Cardiac fibroblast (primary cell): ENCODE measurements at places on chromosomes 2 and 18.

- DNase-seq: no peak
Measured at GRCh38 chr18:35547008-35547605, 34.4 kb upstream of the GALNT1 start.

DNA sequence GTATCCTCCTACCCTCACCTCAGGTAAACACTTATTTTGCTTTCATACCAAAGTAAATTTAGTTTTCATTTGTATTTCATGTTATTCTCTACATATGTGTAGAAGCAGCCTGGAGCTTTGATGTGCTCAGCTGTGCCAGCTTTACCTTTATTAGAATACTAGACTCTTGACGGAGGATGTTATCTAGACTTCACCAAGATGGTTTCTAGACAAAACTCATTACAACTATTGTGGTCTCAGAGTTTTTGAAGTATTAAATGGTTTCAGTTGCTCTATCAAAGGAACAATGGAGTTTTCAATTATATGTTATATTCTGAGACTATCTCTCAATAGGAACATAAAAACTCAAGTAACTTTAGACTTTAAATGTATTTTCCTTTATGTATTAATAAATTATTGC, 5.0 kb upstream of the IL18RAP start:
- no peak for DNase-seq

DNA sequence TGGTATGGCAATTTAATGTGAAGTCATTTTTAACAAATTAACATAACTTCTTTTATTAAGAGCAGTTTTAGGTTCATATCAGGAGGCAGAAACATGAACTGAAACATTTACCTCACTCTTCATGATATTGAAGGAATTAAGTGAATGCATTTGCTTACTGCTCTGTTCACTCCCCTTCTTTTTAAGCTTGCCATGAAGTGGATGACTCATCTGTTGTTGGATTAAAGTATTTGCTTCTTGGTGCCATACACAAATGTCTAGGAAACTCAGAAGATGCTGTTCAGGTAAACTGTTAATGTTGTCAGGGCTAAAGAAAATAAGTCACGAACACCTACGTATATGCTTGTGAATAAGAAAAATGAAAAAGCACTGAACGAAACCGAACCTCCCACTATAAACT, 10.2 kb upstream of the CABYR start:
- DNase-seq: peak; percentile 6

GRCh38 chr2:160224060-160224459, 24.0 kb upstream of the ITGB6 start:
- DNase-seq: peak; percentile 98

- peak; percentile 40 for DNase-seq
Measured at GRCh38 chr2:197926673-197927072, 122.3 kb downstream of the PLCL1 start.

GRCh38 chr18:71808616-71809015, 735.5 kb downstream of the CBLN2 start:
- DNase-seq: no peak

GRCh38 chr18:56565046-56565445, 73.3 kb downstream of the TXNL1 start:
- no peak for DNase-seq

DNA sequence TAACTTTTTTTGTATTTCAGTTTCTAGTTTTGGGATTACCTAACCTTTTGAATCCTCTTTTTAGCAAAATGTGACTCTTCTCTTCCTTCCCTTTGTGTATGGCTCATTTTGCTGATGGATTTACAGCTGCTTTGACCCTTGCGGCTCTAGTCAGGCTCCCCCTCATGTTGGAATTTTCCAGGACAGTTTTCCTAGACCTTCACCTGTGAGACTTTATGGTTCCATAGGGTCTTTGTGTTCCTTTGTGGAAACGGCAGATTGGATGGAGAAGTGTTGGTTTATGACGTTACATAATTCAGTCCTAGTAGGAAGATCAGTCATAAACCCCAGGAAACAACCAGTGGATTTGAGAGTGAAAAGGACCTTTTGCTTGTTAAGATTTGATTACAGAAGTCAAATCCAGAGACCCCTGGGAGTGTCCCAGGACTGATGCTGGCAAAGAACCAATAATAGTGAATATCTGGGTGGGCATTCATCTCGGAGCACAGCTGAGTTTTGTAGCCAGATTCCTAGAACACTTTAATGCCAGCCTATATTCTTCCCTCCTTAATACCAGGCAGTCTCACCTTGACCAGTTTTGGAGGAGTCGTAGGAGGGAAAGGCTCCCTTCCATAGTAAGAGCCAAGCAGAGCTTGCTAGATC, 42.7 kb downstream of the SOCS6 start:
- no peak for DNase-seq

GRCh38 chr2:113157897-113158753, 15.6 kb upstream of the PSD4 start:
- peak; percentile 76 for DNase-seq

GRCh38 chr18:26543373-26543772, 5.0 kb downstream of the KCTD1 start:
- no peak for DNase-seq

GRCh38 chr2:23230885-23231284, 154.1 kb upstream of the KLHL29 start:
- DNase-seq: no peak

DNA sequence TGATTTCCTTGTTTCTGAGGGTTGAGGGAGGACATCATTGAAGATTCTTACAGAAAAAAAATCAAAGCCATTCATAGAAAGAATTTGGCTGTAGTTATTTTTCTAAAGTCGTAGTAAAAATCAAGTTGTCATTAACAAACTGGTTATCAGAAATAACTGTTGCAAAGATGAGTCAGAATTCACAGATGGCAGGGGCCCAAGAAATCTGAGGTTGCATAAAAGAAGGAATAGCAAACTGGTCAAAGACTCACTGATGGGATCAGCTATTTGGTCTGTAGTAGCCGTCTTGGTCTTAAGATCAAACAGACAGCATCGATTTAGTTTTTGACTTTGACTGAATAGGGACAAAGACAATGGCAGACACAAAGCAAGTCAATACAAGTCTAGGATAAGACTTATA, 334.3 kb downstream of the FIGN start:
- DNase-seq: peak; percentile 63

DNA sequence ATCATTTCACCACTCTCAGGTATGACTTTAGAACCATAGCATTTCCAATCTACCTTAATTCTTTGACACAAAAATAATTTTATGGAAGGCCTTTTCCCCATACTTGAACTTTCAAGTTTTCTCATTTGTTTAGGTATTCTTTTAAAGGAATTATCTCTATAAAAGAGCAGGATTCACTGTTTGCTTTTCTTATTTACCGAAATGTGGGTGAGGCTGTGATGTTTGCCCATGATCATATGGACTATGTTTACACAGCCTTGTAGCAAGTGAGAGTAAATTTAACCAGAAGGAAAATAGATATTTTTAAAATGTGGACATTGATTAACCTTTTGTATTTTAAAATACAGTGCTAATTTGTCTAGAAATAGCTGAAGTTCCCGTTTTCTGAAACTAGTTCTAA, 26.3 kb downstream of the CAB39 start:
- no peak for DNase-seq

- peak; percentile 91 for DNase-seq
Measured at GRCh38 chr2:182542501-182543258, 115.8 kb upstream of the PDE1A start.

DNA sequence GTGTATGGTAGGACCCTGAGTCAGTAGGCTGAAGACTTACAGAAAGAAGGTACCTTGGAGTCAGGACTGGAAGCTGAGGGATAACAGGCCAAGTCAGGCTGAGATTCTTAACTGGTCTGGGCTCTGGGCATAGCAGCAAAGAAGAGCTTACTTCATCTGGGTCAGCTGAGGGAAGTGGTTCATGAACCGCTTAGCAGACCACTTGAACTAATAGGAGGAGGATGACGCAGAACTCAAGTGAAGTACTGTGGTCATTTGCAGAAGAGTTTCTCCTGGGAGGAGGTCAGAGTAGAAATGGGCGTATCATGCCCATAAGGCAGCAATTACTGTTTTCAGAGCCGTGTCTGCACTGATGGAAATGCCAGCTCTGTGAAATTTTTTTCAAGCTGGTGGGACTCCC, 164.5 kb downstream of the LCLAT1 start:
- peak; percentile 44 for DNase-seq

GRCh38 chr2:59339837-59340207, 1098.7 kb upstream of the FANCL start:
- DNase-seq: no peak

GRCh38 chr2:22950431-22950830, 434.5 kb upstream of the KLHL29 start:
- DNase-seq: no peak

GRCh38 chr2:142724186-142724585, 153.3 kb upstream of the KYNU start:
- no peak for DNase-seq

GRCh38 chr2:107094450-107094986, 208.6 kb upstream of the ST6GAL2 start:
- no peak for DNase-seq

DNA sequence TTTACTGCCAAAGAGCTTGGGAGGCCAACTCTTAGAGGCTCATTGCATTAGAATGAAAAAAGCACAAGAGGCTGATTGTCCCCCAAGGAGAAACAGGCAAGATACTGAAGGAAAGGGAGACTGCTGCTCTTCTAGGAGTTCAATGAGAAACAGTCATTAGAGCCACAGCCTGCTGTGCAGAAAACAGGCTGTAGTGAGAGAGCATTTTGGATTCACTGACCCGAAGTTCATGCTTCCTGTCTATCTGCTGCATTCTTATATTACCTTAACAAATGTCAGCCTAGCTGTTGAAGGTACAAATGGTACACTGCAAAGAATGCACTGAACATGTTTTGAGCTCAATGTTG, 423.3 kb downstream of the SETBP1 start:
- no peak for DNase-seq

DNA sequence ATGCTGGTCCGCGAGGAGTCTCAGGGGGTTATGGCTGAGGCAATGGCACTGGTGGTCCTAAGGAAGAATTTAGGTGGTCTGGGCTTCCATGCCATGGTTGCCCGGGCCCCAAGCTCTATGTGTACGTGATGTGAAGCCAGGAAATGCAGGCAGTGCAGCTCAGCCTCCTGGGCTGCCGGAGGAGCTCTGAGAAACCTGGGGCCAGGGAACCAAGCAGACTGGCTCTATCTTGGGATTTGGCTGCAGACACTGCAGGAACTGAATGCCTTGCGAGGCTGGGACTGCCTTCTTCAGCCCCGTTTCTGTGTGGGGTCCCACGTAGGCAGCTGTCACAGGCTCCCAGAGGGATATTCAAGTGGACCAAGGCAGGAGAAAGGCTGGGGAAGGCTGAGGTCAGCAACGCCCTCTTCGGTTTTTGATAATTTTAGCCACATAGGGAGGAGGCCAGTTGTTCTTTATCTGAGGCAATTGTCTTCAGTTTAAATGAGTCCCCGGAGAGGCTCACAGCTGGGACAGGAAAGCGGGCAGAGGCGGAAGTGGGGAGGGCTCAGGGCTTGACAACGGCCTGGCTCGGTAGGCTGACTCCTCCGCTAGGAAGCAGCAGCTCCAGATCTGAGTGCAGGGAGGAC, 77.7 kb downstream of the RHOB start:
- peak; percentile 56 for DNase-seq

GRCh38 chr2:10885094-10885860, 26.5 kb upstream of the KCNF1 start:
- no peak for DNase-seq

- DNase-seq: peak; percentile 68
Measured at GRCh38 chr2:237604960-237605359, 14.4 kb upstream of the RAB17 start.

DNA sequence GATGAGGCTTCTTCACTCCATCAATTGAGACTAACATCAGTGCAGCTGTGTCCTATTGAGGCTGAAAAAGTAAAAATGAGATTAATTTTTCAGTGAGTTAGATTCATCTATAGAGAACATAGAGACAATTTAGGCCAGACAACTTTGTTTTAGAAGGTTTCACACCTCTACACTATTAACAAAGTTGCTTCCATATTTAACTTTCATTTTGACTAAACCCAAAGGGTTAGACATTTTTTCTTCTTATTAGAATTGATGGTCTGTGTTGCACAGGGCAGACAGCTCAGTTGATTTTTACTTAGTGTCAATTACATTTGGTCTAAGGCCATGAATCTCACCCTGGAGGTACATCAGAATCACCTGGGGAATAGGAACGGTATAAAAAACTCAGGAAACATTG, 130.2 kb upstream of the NXPH2 start:
- DNase-seq: no peak

DNA sequence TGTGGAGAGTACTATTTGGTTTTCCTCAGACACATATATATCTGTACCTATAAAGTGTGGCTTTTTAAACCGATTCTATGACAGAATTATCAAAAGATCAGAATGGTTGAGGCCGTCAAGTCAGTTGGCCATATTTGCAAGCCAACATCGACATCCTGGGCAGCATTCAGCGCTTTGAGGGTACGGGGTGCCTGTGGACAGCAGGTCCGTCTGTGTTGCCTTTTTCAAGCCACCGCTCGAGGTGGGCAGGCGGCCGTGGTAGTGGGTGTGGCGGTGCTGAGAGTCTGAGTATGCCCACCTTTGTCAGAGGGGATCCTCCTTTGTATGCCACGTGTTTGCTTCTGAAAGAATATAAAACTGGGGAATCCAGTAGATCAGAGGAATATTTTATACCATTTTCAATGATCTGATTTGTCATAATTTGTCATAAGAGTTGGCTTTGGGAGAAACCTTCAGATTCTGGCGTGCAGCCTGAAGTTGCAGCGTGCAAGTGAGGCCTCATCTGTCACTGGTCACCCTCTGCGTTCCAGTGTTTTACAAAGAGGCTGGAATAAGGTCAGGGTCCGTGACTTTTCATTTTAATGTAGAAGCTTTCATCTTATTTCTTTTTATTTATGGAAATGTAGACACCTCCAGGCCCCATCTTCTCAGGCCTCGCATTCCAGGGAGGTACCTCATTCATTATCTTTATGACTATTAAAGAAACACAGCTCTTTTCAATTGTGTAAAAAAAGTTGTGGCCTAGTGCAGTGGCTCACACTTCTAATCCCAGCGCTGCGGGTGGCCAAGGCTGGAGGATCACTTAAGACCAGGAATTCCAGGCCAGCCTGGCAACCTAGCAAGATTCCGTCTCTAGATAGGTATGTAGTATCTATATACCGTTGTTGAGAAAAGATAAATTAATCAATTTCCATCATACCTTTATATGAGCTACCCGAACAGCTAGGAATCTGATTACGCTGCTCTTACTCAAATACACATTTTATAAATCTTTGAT, 37.8 kb upstream of the RBM44 start:
- DNase-seq: no peak

GRCh38 chr18:13471971-13472628, 253.5 kb downstream of the LDLRAD4 start:
- DNase-seq: no peak
